ENCODE measurements at places on chromosomes 16 and 17.

DNA sequence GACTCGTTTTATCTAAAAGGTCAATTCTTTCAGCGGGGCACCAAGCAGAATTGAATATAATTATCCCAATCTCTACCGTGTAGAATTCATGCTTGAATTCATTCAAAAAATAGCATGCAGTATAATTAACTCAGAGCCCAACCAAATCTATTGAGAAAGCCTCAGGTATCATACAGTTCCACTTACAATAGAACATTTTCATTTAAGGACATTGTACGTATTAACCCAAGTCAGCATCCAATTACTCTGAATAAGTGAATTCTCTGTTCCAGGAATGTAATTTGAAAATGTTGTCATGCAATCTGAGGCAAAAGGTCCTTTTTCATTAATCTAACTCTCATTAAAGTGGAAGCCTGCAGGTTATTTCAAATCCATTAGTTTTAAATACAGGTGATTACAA, 78.5 kb downstream of the SALL1 start:
- no peak for DNase-seq

GRCh38 chr16:80608946-80609345, 68.2 kb downstream of the DYNLRB2 start:
- no peak for DNase-seq

DNA sequence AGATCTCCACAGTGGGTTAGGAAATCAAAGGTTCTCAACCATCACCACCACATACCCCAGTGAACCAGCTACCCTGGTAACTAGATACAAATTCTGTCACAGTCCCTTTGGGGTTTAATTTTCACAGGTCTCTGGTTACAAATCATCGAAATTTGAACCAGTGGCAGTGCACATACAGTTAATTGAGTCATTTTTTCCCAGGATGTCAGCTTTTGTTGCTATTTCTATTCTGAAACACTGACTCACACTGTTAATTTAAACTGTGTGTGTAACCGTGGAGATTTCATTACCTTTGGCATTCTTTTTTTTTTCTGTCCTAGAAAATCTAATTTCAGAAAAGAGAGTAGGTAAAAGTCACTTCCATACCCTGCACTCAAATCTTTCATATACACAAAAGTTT, 511.5 kb downstream of the TOX3 start:
- DNase-seq = no peak

DNA sequence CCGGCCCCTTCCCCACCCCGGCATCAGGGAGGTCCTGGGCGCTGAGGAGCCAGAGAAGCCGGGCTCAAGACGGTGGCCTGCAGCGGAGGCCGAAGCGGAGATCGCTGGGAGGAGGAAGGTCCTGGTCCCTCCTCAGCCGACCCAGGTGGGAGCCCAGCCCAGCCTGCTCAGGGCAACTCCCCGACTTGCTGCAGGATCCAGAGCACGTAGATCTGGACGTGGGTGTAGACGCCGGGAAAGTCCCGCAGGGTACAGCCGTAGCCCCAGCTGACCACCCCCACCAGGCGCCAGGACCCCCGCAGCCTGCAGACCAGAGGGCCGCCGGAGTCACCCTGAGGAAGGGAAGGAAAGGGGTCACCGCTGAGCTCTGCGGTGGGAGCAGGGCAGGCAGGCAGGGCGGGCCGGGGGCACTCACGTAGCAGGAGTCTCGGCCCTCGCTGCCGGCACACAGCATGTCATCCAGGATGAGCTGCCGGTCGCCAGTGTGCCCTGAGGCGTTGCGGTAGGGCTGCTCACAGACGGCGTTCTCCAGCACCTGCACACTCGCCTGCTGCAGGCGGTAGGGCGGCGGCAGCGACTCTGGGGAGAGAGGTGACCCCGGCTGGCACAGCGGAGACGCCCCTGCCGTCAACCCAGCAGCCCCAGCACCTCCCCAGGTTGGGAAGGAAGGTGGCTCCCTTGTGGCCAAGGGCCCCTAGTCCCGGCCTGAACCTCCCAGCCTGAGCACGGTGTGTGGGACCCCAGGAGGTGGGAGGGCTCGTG, 5.4 kb downstream of the TPSD1 start:
- no peak for DNase-seq

DNA sequence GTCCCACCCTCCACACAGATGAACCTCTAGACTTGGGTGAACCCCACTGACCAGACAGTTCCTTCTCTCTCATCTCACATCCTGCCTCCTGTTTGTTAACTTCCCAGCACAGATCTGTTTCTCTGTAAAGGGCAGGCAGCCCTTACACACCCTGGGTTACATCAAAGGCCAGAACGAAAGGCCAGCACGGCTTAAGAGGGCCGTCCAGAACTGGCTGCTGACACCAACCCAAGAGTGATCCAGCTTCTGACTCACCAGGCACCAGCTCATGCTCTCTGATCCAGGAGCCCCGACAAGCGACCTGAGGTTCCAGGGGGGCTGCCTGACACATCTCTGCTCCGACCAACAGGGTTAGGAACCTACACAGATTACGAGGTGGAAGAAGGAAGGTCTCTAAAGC, 86.9 kb downstream of the MRM3 start:
- no peak for DNase-seq

DNA sequence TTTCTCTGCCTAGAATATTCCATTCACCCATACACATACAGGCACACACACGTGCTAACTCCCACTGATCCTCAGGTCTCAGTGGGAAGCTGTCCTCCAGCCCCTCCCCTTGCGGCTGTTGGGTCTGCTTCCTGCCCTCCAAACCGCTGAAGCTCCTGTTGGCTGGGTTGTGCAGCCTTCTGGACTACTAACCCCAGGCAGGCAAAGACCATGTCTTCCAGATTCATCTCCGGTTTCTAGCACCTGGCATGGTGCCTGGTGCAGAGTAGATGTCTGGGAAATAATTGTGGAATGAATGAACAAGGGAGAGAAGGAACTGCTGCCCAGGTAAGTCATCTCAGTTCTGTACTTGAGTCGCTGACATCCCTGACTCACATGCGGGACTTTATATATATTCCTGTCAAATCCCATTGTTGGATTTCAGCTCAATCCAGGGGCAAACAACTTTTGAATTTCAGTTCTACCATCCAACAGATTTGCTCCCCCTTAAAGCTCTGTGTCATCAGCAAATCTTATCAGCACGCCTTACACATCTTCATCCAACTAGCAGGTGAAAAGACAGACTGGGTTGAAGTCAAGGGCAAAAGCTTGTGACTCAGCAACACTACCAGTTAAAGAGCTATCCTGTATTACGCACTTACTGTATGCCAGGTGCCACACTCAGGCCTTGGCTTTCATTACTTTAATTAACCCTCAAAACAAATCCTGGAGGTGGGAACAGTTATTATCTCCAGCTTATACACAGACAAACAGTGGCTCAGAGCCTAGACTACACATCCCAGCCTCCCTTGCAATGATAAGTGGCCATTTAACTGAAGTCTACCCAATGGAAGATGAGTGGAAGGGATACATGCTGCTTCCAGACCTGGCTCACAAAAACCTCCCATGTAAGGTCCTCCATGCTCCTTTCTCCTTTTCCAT, 51.1 kb downstream of the SRCIN1 start:
- DNase-seq = no peak

GRCh38 chr17:28949185-28950016, 1.9 kb downstream of the PHF12 start:
- DNase-seq = peak; percentile 26

DNA sequence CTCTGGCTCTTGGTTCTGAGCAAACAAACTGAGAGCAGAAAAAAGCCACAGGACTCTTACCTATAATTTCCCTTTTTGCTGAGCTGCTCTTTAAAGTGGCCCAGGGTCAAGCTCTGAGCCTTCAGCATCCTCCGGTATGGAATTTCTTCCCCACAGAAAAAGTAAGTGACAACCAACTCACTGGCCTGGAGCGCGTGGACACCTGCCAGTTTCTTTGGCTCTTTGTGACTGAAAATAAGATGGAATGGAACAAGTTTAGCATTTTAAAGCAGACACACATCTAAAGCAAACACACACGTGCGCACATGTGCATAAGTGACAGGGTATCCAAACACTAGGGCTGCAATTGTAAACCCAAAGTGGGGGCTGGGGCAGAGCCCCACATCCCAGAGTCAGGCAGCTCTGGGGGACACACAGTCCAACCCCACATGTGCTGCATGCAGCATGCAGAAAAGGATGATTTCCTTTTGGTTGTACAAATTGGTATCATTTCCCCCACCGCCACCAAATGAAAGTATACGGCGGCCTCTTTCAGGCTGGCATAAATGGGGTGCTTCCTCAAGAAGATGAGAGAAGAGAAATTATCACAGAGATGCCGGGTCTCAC, 27.5 kb downstream of the AXIN2 start:
- DNase-seq = no peak

DNA sequence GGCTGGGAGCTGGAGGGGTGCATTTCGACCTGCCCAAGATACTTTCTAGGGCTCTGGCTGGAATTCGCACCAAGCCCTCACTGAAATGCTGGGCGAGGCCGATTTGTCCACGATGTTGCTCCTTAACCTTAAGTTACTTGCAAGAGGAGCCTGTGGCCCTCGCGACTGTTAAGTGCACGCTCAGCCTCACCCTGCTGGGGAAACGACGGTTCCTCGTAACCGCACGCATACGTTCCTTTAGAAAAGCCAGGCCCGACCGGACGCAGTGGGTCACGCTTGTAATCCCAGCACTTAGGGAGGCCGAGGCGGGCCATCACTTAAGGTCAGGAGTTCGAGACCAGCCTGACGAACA, 607 bp upstream of the NCOR1 start:
- peak; percentile 9 for DNase-seq

- DNase-seq = peak; percentile 47
Observed at GRCh38 chr17:45270828-45271418, 9.0 kb upstream of the SPATA32 start.

GRCh38 chr17:59519132-59519531, 46.3 kb upstream of the DHX40 start:
- no peak for DNase-seq

DNA sequence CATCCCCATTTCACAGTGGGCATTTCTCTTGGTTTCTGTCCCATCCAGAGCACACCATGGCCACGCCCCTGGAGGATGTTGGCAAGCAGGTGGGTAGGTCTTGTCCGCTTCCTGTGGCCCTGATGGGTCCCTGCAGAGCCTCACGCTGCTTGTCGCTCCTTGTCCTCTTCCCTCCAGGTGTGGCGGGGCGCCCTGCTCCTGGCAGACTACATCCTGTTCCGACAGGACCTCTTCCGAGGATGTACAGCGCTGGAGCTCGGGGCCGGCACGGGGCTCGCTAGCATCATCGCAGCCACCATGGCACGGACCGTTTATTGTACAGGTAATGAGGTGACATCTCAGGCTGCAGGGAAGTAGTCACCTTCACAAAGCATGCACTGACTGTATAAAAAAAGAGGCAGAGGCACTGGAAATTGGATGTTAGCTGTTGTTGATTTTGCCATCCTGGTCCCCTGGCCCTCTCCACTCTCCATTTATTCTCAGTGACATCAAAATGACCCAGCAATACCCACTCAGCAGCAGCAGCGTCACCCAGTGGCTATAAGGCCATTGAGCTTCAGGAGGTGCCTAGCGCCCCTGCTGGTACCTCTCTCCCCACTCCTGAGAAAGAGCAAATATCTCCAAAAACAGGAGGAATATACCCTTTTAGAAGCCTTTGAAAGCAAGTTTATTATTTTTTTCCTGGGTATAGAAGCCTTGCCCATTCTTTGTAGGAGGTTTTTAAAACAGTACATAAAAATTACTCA, 13.7 kb downstream of the METTL22 start:
- no peak for DNase-seq

DNA sequence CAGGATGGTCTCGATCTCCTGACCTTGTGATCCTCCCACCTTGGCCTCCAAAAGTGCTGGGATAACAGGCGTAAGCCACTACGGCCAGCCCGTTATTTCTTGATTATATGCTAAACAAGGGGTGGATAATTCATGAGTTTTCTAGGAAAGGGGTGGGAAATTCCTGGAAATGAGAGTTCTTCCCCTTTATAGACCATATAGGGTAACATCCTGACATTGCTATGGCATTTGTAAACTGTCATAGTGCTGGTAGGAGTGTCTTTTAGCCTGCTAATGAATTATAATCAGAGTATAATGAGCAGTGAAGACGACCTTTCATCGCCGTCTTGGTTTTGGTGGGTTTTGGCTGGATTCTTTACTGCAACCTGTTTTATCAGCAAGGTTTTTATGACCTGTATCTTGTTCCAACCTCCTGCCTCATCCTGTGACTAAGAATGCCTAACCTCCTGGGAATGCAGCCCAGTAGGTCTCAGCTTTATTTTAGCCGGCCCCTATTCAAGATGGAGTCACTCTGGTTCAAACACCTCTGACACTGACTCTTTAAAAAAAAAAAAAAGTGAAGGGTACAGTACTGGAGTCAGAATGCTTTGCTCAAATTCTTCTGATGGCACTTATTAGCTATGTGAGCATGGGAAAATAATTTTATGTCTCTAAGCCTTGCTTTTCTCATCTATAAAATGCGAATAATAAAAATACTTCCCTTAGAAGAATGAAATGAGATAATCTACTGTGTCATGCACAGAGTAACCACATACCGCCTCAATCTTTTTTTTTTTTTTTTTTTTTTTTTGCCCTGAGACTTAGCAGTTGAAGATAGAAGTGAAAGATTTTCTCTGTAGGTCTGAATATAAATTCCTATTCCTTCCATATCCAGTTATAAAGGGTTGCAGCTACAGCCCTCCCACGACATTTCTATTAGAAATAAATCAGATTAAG, 5.1 kb upstream of the CALCOCO2 start:
- DNase-seq = no peak

- DNase-seq = no peak
Observed at GRCh38 chr17:28685366-28685765, 23.4 kb downstream of the SUPT6H start.

- no peak for DNase-seq
Observed at GRCh38 chr17:49598918-49599317, 23.2 kb downstream of the NXPH3 start.

- DNase-seq = no peak
Observed at GRCh38 chr16:80875616-80876015, 71.2 kb upstream of the CDYL2 start.

GRCh38 chr17:39231091-39231561, 5.4 kb upstream of the STAC2 start:
- no peak for DNase-seq

DNA sequence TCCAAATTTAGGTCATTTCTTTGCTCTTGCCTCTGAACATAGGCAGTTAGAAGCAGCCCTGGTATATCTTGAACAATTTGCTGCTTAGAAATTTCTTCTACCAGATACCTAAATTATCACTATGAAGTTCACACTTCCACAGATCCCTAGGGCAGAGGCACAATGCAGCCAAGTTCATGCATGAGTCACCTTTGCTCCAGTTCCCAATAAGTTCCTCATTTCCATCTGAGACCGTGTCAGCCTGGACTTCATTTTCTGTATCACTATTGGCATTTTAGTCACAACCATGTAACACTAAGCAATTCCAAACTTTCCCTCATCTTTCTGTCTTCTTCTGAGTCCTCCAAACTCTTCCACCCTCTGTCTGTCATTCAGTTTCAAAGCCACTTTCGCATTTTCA, 45.0 kb downstream of the KCNJ16 start:
- DNase-seq = no peak

GRCh38 chr16:69482410-69482991, 58.1 kb downstream of the CYB5B start:
- no peak for DNase-seq

- DNase-seq = peak; percentile 86
Observed at GRCh38 chr16:87765776-87766484, at the start of gene KLHDC4. Gene KLHDC4, minus strand, starts transcription at chr16:87765986. Its CDS starts 96 bp downstream, at chr16:87765890.
